T-helper 17 cell (primary cell): ENCODE measurements at places on chromosomes 1 and 21.

- DNase-seq, result no peak
These were observed 11.9 kb upstream of the HYI start for GRCh38 chr1:43465505-43466067.

DNA sequence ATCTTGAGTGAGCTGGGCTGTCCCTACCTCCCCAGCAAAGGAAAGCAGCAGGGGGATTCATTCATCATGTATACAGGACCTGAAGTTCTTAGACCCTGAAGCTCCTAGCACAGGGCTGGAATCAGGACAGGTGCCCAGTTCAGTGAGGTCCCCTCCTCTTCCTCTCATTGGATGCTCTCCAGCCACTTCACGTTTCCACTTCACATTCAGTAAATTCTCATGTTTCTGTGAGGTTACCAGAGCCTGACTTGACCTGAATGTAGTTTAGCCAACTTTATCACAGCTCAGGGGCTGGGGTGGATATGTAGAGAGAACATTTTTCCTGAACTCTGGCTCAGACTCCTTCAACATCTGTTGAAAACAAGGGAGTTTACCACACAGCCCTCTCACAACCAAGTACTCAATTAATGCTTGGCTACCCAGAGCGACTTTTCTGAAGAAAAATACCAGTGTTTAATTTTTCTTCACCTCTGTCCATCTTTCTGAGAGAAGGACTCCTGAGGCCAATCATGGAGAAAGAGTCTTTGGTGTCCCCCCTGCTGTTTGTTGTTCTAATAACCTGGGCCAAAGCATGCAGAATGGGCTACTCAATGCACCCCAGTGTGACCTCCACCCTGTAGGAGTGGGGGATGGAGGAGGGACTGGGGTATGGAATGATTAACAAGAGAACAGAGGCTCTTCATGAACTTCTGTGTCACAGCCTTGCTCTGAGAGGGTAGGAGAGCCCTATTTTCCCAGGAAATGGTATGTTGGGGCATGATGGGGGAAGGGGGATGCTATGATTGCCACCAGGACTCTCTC is 108.3 kb upstream of the FGGY start:
- DNase-seq, result no peak

DNA sequence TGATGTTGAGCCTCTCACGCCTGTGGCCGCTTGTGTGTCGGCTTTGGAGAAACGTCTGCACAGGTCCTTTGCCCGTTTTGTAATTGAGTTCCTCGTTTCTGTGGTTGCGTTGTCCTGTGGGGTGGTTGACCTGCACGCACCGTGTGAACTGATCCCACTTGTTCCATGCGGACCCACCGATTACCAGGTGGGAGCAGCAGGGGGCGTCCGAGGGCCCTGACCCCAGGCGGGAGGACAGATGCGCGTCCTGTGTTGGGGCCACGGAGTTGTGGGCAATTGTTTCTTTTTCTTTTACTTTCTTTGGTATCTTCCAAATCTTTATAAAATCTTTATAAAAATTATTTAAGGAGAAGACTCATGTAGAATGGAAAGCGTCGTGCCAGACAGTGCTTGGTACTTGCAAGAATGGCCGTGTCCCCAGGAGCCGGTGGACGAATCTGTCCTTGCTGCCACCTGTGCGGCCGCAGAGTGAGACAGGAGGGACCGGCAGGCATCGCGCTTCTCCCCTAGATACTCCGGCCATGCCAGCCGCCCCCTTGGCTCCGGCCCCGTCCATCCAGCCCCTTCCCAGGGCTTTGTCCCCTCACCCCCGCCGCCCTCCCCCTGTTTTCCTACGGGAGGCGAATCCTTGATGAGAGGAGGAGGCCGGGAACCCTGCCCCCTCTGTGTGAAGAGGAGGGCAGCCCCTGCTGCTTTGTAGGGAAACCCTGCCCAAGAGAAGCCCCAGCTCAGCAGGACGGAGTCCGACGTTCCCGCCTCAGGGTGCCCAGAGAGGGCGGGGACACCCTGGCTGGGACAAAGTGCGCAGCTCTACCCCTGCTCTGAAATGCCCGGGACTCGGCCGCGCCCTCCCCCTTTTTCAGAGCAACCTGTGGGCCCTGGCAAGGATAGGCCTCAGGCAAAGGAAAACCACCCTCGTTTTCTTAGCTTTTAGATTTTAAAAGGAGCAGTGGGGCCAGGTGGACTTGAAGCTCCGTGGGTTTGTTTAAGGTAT is 41.7 kb downstream of the PRKCZ start:
- DNase-seq, result no peak

DNA sequence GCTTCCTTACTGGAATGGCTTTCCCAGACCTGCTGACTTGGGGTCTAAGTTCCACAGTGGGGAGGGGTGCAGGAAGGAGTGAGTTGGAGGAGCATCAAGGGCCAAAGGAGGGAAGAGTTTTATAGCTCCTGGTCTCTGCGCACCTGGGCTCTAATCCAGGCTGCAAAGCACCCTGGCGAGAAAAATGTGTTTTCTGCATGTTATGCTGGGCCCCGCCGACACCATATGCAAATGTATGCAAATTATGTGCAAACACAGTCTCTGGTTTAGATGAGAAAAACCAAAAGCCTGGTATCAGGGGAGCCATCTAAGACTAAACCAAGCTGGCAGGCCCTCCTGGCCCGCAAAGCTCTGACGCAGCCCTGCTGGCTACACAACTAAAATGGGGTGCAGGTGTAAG is 95.0 kb downstream of the VWA5B1 start:
- no peak for DNase-seq

DNA sequence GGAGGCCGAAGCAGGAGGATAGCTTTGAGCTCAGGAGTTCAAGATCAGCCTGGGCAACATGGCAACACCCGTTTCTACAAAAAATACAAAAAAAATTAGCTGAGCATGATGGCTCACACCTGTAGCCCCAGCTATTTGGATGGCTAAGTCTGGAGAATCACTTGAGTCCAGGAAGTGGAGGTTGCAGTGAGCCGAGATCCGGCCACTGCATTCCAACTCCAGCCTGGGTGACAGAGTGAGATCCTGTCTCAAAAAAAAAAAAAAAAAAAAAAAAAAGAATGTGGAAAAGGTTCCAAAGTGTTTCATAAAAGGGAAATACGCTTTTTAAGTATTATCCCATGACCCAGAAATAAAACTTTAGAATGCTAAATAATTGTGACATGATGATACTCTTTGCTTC is 8.0 kb downstream of the S1PR1 start:
- DNase-seq, result no peak

DNA sequence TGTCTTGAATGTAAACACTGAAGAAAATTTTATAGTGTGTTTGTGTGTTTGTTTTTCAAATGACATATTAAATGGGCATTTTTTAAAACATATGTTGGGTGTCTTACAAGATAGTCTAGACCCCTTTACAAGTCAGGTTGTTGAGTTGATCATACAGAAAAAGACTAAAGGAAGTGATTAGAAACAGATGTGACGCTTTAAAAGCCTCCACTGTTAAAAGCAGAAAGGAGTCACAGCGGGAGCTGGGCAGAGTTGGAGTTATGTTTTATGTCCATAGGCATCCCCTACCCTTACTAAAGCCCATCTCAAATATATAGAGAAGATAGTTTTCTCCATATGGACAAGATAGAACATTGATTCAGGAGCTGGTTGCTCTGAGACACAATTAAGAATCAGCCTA is 393.9 kb downstream of the PLPP3 start:
- DNase-seq, result no peak

GRCh38 chr1:1091344-1092148 is 17.4 kb upstream of the RNF223 start:
- no peak for DNase-seq

- no peak for DNase-seq
These were observed 15.0 kb upstream of the LRP8 start for GRCh38 chr1:53342735-53343470.

- DNase-seq, result peak; percentile 0
These were observed 18.4 kb downstream of the COL6A2 start for GRCh38 chr21:46116189-46116775.

GRCh38 chr1:89705901-89706699 is 73.2 kb downstream of the LRRC8C start:
- no peak for DNase-seq

GRCh38 chr1:41028034-41028642 is 6.6 kb upstream of the SLFNL1 start:
- DNase-seq, result no peak

DNA sequence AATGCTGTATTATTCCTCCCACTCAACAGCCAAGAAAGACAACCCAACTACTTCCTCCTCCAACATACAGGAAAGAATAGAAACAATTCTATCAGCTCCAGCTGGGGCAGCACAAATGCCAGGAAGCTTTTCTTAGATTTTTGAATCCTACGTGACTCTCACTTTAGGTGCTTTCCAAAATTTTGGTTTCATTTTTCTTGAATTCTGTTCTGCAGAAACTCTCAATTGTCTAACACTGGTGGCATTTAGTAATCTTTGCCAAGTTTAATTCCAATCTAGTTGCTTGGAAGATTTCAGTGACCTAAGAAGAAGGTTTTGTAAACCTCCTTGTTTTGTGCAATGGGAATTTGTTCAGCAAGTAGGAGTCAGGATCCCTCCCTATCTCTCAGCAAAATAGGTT is 37.1 kb upstream of the DOCK7 start:
- DNase-seq, result no peak

- DNase-seq, result no peak
These were observed 28.8 kb downstream of the TAF5L start for GRCh38 chr1:229596925-229597699.

- no peak for DNase-seq
These were observed 428.6 kb downstream of the PTPRC start for GRCh38 chr1:199067483-199067882.

GRCh38 chr1:7588457-7588827 is 182.7 kb upstream of the VAMP3 start:
- DNase-seq, result no peak

DNA sequence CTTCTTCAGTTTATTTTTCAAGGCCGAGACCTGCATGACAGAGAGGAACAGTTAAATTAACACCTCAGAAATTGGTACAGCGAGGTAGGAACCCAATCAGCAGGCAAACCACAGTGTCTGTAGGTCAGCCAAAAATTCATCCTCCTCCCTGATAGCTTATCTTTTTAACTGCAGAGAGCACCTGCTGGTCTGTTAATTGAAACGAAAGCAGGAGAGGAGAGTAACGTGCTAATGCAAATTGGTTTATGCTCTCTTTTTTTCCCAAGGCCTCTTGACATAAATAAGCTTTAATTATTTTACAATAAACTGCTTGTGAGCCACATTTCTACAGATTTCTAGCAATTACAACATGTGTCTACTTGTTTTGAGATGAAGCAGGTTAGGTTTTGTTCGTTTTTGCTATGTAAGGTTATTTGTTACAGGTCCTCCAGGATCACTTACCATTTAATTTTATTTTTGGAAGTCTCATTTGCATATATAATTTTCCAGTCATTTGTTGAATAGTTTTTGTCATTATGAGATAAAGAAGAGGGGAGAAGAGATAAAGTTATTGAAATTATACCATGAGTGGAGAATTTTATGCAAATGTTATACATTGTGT is 179.9 kb downstream of the DENND1B start:
- DNase-seq, result no peak
